HL-60 (cell line): ENCODE measurements at places on chromosomes 6 and 20.
A peak's percentile ranks its signal among the peaks of the same experiment; 100 is the strongest.

- no peak for DNase-seq
Observed at GRCh38 chr20:5770231-5770986, 20.2 kb downstream of the SHLD1 start.

DNA sequence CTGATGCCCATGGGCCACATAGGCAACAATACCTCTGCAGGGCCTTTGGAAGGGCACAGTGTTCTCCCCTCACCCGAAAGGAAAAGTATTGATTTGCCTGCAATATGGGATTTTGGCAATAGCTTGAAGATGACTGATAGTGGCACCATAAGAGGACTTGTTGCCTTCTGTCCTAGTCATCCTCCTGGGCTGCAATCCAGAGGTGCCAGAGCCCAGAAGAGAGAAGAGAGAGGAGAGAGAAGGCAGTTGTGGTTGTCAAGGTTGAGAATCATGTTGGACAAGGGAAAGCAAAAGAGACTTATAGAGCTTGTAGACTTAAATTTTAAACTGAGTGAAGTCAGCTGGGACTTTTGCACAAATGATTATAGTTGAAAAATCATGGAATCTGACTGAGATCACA lies 14.6 kb downstream of the HDGFL1 start:
- no peak for DNase-seq

- DNase-seq: no peak
Observed at GRCh38 chr6:15310680-15311079, 64.8 kb downstream of the JARID2 start.

DNA sequence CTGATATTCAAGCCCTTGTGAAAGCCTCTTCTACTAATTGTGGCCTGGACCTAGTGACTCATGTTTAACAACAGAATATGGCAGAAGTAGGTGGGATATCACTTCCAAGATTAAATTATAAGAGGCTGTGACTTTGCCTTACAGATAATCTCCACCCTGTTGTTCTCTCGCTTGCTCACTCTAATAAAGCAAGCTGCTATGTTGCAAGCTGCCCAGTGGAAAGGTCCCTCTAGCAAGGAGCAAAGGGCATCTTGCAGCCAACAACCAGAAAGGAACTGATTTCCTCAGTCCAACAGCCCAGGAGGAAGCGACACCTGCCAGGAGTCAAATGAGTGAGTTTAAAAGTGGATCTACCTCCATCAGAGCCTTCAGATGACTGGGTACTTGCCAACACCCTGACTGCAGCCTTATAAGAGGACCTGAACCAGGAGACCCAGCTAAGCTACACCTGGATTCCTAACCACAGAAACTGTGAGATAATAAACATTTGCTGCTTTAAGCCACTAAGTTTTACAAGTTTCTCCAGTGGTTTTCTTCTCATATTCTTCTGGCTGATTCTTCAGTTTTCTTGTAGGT lies 112.6 kb downstream of the FRK start:
- DNase-seq: no peak

DNA sequence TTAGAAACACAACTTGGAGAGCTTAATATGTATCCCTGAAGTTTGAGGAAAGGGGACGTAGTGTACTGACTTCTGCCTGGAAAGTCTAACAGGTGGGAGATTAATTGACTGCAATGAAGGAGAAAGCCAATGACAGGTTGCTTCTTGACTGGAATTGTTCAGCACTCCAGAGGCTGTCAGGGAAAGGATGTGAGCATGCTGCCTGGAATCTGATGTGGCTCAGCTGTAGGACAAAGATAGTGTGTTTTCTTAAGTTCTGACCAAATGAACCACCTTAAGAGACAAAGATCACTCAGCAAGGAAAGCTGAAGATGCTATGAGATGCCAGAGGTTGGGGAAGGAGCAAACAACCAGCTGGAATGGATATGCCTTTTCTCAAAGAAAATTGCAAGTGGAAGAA lies 185.8 kb downstream of the PHF3 start:
- DNase-seq: no peak

- no peak for DNase-seq
Observed at GRCh38 chr6:135680964-135681913, 170.3 kb upstream of the PDE7B start.

DNA sequence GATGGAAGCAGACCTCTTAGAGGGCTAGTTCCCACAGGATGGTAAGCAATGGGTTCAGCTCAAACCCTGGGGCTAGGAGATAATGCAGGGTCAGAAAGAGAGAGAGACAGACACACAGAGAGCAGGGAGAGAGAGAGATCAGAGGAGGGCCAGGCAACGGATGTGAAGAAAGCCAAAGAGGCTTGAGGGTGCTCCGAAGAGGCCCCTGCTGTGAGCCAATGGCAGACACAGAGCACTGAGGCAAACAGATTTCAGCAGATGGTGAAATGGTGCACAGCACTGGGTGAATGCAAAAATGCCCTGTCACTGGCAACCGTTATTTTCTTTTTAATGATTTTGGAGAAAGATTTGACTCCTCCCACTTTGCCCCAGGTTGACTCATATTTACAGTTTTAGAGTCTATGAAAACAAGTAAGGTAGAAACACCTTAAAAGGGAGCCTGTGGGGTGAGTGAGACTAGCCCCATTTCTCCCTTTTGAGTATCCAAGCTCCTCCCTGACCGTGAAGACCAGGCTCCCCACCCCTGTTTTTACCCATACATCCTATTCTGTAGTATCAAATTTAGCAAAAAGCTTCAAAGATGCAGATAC lies 840 bp downstream of the DEFB132 start:
- peak; percentile 45 for DNase-seq

GRCh38 chr6:45351667-45352066 lies 23.5 kb downstream of the RUNX2 start:
- DNase-seq: no peak

GRCh38 chr6:125722886-125723285 lies 26.5 kb upstream of the HEY2 start:
- no peak for DNase-seq

GRCh38 chr6:153069897-153070296 lies 61.2 kb downstream of the RGS17 start:
- DNase-seq: no peak

DNA sequence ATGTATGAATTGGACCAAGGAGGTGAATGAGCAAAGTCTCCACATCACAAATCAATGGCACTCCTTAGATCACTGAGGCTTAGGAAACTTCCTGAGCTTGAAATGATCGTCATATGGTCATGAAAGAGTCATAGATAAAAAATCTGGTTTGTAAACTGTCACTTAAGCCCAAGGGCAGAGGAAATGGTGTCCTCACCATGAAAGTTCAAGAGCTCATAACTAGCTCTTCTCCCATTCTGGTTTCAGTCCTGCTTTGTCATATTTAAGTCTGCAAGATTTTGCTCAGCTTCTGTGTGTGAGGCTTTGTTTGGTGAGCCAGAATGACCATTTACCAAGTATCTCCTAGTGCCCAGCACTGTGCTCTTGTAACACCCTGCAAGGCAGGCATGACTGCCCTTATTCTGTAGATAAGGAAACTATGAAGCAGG lies 60.5 kb downstream of the GJA10 start:
- DNase-seq: no peak

DNA sequence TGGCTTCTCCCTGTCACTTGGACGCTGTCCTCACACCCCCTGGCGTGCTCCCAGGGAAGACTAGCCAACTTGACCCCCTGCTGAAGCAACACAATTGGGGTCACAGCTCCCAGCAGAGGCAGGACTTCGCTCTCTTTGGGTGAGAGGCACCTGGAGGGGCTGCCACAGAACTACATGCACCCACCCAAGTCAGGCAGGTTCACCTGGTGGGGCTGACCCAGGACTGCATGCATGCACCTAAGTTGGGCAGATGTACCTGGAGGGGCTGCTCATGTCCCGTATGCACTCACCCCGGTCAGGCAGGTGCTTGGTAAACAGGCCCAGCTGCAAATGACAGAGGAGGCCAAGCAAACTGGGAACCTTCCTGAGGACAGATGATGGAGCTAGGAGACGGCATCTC lies 154.3 kb upstream of the RPS6KA2 start:
- no peak for DNase-seq

DNA sequence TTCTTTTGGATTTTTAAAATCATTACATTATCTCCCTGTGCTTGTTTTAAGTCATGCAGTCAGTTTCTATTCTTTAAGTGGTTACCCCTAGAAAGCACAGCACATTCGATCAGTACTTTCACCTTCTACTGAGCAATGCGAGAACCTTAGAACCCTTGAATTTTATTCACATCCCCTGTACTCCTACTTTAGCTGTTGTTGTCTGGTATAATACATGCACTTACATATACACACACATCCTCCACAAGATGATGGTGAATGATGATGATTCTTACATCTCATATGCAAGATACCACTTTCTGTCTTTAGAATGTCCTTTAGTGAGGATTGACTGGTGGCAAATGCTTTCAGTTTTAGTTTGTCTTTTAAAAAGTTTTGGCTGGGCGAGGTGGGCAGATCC lies 5.7 kb downstream of the CDC40 start:
- no peak for DNase-seq

DNA sequence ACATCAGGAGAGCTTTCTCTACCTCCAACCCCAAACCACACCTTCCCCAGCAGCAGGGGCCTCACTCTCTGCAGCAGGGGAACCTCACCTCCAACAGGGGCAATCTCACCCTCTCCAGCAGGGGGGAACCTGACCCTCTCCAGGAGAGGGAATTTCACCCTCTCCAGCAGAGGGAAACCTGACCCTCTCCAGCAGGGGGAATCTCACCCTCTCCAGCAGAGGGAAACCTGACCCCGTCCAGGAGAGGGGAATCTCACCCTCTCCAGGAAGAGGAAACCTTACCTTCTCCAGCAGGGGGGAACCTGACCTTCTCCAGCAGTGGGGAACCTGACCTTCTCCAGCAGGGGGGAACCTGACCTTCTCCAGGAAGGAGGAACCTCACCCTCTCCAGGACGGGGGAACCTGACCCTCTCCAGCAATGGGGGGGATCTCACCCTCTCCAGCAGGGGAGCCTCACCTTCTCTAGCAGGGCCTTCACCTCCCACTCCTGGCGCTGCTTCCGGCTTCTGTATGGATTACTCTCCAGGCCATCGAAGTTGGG lies 3.1 kb downstream of the B3GALT4 start:
- no peak for DNase-seq

GRCh38 chr6:5507131-5507681 lies 245.9 kb downstream of the FARS2 start:
- no peak for DNase-seq

- peak; percentile 60 for DNase-seq
Observed at GRCh38 chr6:692356-692851, 535 bp downstream of the EXOC2 start.

GRCh38 chr20:46204594-46205186 lies 86.6 kb downstream of the CD40 start:
- DNase-seq: no peak

DNA sequence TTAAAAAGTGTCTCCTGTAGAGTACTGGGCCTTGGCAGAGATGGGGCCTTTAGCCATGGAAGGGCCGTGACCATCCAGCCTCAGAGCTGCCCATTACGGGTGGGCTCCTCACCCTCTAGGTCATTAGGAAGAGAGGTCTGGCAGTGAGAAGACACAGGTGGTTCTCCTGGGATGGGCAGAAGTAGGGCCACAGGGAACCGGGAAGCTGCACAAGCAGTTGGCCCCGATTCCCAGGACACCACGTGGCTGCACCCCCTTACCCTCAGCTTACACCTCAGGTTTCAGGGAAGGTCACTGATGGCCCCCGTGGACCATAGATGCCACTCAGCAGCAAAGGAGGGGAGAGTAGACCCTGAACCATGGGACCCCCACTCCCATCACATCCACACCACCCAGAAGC lies 1.6 kb downstream of the RAET1G start:
- no peak for DNase-seq

DNA sequence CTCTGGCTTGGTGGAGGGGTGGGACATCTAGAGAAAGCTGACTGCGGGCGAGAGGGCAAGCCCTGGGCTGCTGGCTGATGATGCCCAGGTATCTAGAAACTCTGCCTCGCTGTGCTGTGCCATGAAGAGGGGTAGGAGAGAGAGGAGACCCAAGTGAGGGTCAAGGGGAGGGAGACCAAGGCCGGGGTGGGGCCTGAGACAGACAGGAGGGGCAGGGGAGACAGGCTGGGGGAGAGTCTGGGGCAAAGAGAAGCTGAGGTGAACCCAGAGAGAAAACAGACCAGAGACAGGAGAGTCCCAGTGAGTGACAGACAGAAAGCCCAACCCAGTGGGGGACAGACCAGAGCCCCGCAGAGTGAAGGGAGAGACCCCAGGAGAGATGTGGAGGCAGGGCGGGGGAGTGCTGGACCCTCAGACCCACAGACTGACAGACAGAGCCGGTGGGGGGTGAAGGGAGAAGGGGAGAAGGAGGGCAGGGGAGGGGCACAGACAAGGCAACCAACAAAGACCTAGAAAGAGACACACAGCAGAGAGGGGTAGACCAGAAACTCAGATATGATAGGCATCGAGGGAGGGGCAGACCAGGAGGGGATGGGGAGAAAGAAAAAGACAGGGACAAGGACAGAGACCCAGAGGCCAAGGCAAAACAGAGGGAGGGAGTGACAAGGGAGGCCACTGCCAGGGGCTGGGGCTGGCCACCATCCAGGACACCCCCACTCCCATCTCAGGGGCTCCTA lies 5.9 kb downstream of the TEAD3 start:
- DNase-seq: no peak

DNA sequence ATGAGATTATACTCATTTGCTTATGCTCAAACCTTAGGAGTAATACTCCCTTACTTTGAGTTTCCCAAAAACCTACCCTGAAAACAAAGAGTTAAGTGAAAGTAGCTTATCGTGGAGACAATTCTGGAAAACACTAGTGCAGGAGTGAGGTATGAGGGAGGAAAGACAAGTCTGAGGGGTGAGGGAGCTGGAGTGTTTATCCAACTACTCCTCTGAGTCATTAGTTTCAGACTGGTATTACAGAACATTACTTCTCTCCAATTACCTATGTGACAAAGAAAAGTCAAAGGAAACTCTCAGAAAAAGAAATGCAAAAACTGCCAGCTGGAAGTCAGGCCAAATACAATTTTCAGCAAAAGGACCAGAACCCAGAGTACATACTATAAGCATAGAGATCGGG lies 171.1 kb upstream of the SPTLC3 start:
- no peak for DNase-seq

- no peak for DNase-seq
Observed at GRCh38 chr6:15176816-15177370, 69.0 kb upstream of the JARID2 start.

- DNase-seq: peak; percentile 21
Observed at GRCh38 chr6:17585766-17586490, 14.2 kb upstream of the FAM8A1 start.

DNA sequence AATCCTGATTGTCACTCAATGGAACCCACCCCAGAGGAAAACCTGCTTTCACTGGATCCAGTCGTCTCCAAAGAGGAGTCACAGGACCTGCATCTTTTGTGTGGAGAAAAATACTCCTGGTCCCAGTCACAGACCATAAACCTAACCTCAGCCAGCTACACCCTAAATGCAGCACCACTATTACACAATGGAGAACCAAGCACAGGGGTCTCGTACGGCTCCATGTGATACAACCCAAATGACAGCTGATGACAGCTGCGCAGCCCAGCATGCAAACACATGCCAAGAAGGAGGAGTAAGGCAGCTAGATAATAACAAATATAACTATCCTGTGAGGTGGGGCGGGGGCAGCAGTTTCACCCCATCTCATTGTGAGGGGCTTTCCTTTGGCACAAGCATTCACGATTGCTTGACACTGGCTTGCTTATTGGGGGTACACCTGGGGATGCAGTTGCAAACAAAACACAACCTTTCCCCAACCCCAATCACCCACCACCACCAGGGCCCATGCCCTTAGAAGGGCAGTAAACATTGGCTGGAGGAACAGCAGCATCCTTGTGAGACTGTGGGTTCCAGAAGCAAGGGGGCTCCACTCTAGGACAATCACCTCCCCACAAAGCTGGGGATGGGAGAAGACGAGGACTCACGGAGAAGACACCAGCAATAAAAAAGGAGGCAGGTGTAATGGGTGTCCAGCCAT lies 51.5 kb downstream of the TRERF1 start:
- no peak for DNase-seq

- no peak for DNase-seq
Observed at GRCh38 chr6:117142995-117143394, 122.4 kb upstream of the VGLL2 start.
